Stromal cell of bone marrow (primary cell): ENCODE measurements at places on chromosomes 2 and 18.

DNA sequence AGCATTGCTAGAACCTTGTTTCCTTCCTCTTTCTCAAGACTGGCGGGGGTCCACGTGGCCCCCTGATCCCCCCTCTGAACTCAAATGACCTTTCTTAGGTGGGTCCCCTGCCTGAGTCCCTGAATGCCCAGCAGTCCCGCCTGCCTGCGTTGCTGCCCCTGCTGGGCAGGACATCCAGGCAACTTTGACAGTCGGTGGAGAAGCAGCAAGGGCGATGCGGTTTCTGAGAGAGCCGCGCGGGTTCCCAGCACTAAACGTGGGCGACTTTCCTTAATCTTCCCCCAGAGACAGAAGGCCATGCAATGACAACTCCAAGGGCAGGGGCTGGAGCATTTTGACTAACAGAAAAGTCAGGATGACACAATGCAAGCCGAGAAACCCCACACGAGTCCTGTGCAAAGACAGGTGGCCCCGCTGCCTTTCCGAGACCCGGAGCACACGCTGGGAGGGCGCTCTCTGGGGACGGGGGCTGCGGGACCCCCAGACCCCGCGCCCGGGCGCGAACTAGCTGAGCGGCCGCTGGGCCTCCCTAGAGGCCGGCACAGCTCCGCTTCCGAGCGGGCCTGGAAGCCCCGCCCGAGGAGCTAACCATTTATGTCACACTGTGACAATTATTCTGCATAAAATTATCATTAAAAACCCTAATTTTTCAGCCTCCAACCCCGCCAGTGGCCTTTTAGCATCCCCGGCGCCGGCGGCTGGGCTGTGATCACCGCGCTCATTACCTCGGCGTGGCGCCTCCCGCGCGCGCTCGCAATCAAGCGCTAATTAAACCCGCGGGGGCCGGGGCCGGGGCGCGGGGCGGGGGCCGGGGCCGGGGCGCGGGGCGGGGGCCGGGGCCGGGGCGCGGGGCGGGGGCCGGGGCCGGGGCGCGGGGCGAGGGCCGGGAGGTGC is 27.4 kb downstream of the ASB18 start:
- DNase-seq = no peak

- DNase-seq = peak; percentile 17
Measured at GRCh38 chr2:170324640-170325046, 146.7 kb downstream of the MYO3B start.

GRCh38 chr2:23900541-23901322 is 26.2 kb downstream of the ATAD2B start:
- peak; percentile 89 for DNase-seq

DNA sequence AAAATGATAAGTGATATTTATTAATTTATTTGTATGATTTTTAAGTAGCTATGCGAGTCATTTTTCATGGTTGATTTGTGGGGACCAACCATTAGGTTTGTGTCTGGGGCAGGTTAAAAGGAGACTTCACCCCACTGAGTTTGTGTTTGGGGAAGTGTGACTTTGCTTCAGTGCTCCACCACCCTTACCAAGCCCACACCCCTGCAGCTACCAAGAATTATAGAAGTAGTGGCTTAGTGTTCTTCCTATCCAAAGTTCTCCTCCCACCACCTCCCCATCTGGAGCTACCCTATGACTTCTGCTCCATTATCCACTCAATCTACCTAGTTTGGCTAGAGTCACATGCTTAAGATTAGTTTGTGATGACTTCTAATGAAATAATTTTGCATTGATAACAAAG is 182.1 kb upstream of the ZEB2 start:
- DNase-seq = no peak

DNA sequence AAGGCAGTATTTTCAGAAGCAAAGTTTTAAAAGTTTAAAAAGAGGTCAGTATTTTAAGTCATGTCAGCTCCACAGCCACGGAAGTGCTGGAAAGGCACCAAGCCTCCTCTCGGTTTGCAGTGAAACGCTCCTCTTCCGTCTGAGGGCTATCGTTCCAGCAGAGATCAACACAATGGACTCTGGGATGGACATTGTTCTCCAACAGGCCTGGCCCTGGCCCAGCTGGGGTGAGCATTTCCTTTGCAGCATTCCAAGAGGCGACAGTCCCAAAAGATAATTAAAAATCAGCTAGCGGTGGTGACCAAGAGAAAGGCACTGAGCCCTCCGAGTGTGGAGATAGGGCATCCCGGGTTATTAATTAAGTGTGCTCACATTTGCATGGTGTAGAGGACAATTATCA is 95.9 kb upstream of the LCLAT1 start:
- DNase-seq = no peak

DNA sequence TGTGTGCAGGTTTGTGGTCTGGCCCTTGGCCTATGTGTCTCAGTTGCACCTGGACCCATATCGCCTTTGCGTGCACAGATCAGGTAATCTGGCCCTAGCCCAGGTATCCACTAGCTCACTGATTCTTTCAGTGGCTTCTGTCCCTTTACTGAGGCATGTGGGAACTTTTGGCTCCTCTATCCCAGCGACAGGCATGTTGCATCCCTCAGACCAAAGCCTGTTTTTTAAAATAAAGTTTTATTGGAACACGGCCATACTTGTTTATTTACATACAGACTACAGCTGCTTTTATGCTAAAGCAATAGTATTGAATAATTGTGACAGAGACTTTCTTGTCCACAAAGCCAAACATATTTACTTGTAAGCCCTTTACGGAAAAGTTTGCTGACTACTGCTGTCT is 39.9 kb upstream of the UPP2 start:
- DNase-seq = no peak

GRCh38 chr2:5734859-5735520 is 42.8 kb downstream of the SOX11 start:
- DNase-seq = no peak

DNA sequence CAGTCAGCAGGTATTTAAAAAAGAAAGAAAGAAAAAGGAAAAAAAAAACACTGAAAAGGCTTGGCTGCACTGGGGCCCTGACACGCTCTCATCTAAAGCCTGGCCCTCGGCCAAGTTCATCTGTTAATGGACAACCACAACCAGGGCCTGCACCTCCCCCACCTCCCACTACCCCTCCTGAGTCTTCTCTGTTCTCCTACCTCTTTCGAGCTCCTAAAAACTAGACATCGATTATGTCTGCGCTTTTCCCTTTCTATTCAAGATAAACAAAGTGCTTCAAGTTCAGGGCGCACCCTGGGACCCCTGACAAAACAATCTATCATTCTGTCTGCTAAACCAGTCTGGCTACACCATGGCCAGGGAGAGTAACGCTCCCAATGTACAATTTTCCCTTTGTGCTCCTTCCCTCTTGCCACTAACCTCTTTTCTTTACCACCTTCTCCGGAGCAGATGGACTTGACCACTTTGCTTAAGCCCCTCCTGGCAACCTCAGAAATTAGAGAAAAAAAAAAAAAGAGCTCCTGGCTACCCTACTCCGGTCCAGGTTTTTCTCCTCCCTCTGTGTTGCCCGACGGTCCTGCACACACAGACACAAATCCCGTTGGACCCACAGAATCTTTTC is 22.7 kb downstream of the BCL11A start:
- no peak for DNase-seq

- no peak for DNase-seq
Measured at GRCh38 chr2:64605991-64606478, 47.7 kb downstream of the SERTAD2 start.

GRCh38 chr2:110716959-110717645 is 15.3 kb upstream of the ACOXL start:
- peak; percentile 80 for DNase-seq

DNA sequence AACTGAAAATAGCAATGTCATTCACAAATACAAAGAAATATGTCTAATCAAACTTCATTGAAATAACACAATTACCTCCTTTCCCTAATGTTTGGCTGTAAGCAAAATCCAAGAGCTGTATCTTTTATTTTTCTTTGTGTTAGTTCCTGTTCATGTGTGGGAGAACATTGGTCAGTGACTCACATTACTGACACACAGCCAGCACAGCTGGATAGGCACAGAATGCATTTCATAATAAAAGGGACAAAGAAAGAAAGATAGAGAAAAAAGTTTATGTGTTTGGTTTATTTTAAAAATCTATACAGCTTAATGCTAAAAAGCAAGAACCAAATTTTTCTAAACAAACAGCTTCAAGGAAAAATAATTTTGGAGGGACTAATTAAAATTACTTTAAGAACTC is 185.6 kb upstream of the COL3A1 start:
- DNase-seq = peak; percentile 92

DNA sequence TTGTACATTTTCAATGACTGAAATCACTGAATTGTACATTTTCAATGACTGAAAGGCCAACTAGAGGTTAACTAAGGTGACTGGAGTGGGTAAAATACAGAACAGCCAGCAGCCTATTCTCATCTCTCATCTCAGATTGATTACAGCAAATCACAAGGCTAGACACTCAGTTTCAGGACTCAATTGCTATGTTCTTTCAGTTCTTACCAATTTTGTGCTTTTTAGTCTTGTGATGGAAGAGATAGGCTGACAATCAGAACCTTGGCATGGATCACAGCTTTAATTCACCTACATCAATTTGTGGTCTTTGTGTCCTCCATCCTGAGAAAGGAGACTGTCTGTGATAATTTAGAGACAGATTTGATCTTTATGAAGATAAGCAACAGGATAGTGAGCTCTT is 124.7 kb downstream of the GULP1 start:
- no peak for DNase-seq

GRCh38 chr2:76391678-76392077 is 681.0 kb upstream of the GCFC2 start:
- no peak for DNase-seq

- DNase-seq = peak; percentile 14
Measured at GRCh38 chr18:51038110-51038509, 8.1 kb downstream of the SMAD4 start.

- DNase-seq = no peak
Measured at GRCh38 chr2:105882341-105882740, 137.6 kb downstream of the NCK2 start.

DNA sequence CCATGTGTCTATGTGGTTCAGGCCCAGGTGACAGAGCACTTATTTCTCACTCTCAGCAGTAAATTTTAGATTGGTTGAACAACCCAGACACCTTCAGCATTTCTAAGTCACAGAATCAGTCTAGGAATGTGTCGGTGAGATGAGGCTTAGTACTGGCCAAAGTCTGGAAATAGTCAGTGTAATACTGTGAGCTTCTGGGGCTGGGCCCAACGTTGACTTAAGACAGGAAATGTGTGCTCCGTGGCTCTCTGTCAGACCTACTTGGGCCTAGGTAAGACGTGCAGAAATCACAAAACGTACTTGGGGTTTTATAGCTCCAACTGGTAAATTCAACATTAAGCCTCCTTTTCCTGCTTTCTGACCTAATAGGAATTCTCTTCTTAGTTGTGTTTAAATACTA is 160.3 kb upstream of the COL3A1 start:
- DNase-seq = no peak

DNA sequence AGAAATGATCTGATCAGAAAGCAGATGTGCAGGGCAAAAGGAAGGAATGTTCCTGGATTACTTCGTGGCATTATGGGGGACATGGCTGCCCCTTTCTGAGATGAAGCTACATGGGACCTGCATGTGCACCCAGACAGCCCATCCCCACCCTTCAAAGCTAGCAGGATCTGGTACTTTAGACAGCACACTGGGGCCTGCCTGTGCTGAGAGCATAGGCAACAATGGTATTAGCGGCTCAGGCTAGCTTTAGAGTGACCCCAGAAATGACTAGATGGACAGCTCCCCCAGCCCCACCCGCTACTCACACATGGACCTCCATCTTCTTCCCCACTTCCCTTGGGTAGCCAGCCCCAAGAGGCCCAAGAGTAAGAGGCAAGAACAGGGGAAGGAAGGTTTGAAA is 61.5 kb upstream of the NFE2L2 start:
- no peak for DNase-seq

GRCh38 chr2:229927817-229928321 is 5.6 kb downstream of the FBXO36 start:
- DNase-seq = peak; percentile 60
